ENCODE measurements at places on chromosomes 3 and 15. TPM values are rescaled to one million over a fixed set of nuclear protein-coding genes. Genes with fewer than 3 reads are reported as not detected.

LAMB2 gene
- 293 TPM for total RNA-seq

GRCh38 chr15:28094732-28095521 is 4.2 kb downstream of the OCA2 start:
- DNase-seq = peak; percentile 86

TIPIN gene
- 10.6 TPM for total RNA-seq

GRCh38 chr3:53805463-53806159 is 40.6 kb downstream of the CHDH start:
- no peak for DNase-seq

EXD1 gene
- not detected for total RNA-seq

- no peak for DNase-seq
Observed at GRCh38 chr15:62741106-62741505, 301.4 kb upstream of the TPM1 start.

- no peak for DNase-seq
Observed at GRCh38 chr15:79837846-79838245, 59.0 kb downstream of the MTHFS start.

DNA sequence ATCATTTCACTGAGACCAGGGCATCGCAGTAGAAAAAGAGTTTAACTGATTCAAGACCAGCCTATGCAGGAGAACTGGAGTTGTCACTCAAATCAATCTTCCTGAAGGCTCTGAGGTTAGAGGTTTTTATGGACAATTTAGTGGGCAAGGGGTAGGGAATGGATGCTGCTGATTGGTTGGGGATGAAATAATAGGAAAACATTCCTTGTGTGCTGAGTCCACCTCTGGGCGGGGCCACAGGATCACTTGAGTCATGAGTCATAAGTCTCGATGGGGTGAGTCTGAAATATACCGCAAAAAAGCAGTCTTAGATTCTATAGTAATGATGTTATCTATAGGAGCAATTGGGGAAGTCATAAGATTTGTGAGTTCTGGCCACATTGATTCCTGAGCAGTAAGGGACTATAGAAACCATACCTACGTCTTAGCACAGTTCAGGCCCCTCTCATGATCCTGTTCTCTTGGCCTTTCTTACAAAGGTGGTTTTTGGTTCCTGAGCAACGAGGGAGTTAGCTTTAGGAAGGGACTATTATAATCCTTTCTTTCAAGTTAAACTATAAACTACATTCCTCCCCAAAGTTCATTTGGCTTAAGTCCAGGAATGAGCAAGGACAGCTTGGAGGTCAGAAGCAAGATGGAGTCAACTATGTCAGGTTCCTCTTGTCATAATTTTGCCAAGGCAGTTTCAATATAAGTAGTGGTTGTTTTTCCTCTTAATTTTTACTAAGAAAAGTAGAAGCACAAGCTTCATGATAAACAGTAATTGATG is 2.7 kb upstream of the OPA1 start:
- DNase-seq = no peak
